ENCODE measurements at places on chromosomes 4 and X. TPM values are rescaled to one million over a fixed set of nuclear protein-coding genes. Genes with fewer than 3 reads are reported as not detected.

ODAM gene
- total RNA-seq, result not detected

RNF128 gene
- not detected for total RNA-seq

- H3K4me1 ChIP-seq, result no peaks in the 10 kb centered on the region
- H3K4me3 ChIP-seq, result no peak overlapping the region
- no peak overlapping the region for H3K27ac ChIP-seq
- DNase-seq, result no peak
Measured at GRCh38 chr4:14513471-14513870, 488.8 kb upstream of the CPEB2 start.

- no peak overlapping the region for H3K4me3 ChIP-seq
- H3K4me1 ChIP-seq, result no peaks in the 10 kb centered on the region
Measured at GRCh38 chrX:121308276-121308805, 260.9 kb downstream of the GLUD2 start.

- DNase-seq, result no peak
- no peaks in the 10 kb centered on the region for H3K36me3 ChIP-seq
- no peaks in the 10 kb centered on the region for H3K27me3 ChIP-seq
- H3K4me3 ChIP-seq, result no peak overlapping the region
- no peaks in the 10 kb centered on the region for H3K4me1 ChIP-seq
Measured at GRCh38 chr4:88567591-88567990, 24.7 kb upstream of the HERC3 start.

DNA sequence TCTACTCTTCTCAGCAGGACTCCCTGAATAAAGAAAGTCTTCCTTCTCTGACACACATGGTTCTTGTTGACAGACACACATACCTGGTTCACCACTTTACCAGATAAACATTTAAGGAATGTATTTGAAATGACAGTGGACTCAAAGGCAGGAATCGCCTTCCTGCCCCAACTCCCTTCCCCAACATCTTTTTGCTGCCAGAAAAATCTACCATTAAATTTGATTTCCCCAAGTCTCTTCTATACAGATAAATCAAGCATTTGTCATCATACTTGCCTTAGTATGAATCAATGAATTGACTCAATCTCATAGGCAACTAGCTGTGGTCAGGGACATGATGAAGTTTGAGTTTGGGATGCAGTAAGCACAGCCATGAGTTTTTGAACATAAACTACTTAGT, 23.3 kb upstream of the ANXA5 start:
- H3K27me3 ChIP-seq, result no peaks in the 10 kb centered on the region
- no peak for DNase-seq
- no peak overlapping the region for H3K4me3 ChIP-seq
- no peak overlapping the region for H3K27ac ChIP-seq
- no peaks in the 10 kb centered on the region for H3K4me1 ChIP-seq

GRCh38 chrX:30533266-30533665, 44.3 kb downstream of the TASL start:
- no peaks in the 10 kb centered on the region for H3K4me1 ChIP-seq
- H3K36me3 ChIP-seq, result no peaks in the 10 kb centered on the region
- no peak for DNase-seq
- H3K27me3 ChIP-seq, result no peaks in the 10 kb centered on the region
- H3K27ac ChIP-seq, result no peak overlapping the region
- H3K4me3 ChIP-seq, result no peak overlapping the region

GRCh38 chr4:72275381-72275780, 243.6 kb downstream of the NPFFR2 start:
- H3K27me3 ChIP-seq, result no peaks in the 10 kb centered on the region
- H3K4me3 ChIP-seq, result no peak overlapping the region
- no peaks in the 10 kb centered on the region for H3K4me1 ChIP-seq
- no peak overlapping the region for H3K27ac ChIP-seq
- DNase-seq, result no peak
- no peaks in the 10 kb centered on the region for H3K36me3 ChIP-seq

DNA sequence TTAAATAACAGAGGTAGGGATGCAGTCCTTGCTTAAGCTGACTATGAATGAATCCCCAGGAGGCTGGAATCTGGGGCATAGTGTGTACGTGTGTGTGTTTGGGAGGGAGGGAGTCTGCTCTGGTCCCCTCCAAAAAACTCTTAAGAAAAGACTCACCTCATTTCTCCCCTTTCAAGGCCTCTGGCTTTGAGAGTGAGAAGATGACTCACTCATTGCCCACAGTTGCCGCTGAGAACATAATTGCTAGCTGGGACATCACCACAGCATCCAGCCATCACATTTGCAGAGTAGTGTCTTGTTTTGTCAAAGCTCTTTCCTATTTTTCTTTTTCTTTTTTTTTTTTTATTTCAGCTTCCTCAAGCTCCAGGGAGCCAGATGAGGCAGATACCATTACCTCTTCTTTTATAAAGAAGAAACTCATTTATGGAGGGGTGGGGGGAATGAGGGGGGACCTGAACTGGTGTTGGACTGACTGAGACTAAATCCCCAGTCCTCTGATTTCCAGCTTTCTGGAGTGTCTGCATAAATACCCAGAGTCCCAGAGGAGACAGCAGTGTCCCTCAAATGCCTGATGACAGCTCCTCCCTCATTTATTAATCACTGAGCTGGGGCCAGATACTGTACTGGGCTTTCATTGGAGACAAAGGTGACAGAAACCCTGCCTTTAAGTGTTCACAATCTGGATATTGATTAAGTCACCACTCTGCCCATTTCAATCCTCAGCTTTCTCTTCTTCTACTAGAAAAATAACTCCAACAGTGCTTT, 61.9 kb upstream of the LAS1L start:
- H3K4me1 ChIP-seq, result peaks cover 21% of the 10 kb centered on the region
- DNase-seq, result no peak
- H3K36me3 ChIP-seq, result no peaks in the 10 kb centered on the region
- H3K4me3 ChIP-seq, result no peak overlapping the region
- no peaks in the 10 kb centered on the region for H3K27me3 ChIP-seq

- H3K4me1 ChIP-seq, result no peaks in the 10 kb centered on the region
- no peak for DNase-seq
- H3K27me3 ChIP-seq, result no peaks in the 10 kb centered on the region
- no peak overlapping the region for H3K4me3 ChIP-seq
- H3K36me3 ChIP-seq, result no peaks in the 10 kb centered on the region
- no peak overlapping the region for H3K27ac ChIP-seq
Measured at GRCh38 chr4:40672528-40673522, 43.2 kb upstream of the RBM47 start.

DNA sequence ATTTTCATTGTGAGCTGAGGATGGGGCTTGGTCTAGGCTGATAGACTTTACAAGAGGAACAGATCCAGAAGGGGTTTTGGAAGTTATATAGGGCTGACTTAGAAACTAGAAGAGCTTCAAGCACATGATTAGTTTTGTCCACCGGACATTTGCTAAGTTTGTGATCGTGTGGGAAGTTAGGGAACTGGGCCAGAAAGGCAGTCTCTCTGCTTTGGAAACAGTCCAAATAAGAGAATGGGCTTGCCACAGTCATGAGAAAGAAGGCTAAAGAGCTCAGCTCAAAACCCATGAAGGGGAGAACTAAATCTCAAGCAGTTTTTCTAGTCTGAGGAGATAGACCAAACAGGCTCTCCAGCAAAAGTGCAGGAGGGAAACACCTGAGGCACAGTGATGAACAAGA, 67.8 kb downstream of the ZNF674 start:
- no peak for DNase-seq
- no peaks in the 10 kb centered on the region for H3K36me3 ChIP-seq
- H3K4me1 ChIP-seq, result no peaks in the 10 kb centered on the region
- no peak overlapping the region for H3K27ac ChIP-seq
- H3K4me3 ChIP-seq, result no peak overlapping the region

- H3K4me1 ChIP-seq, result peaks cover 12% of the 10 kb centered on the region
- H3K4me3 ChIP-seq, result no peak overlapping the region
- no peak for DNase-seq
- no peak overlapping the region for H3K27ac ChIP-seq
- peaks cover 6% of the 10 kb centered on the region for H3K27me3 ChIP-seq
Measured at GRCh38 chr4:27087306-27088045, 226.8 kb downstream of the STIM2 start.

DNA sequence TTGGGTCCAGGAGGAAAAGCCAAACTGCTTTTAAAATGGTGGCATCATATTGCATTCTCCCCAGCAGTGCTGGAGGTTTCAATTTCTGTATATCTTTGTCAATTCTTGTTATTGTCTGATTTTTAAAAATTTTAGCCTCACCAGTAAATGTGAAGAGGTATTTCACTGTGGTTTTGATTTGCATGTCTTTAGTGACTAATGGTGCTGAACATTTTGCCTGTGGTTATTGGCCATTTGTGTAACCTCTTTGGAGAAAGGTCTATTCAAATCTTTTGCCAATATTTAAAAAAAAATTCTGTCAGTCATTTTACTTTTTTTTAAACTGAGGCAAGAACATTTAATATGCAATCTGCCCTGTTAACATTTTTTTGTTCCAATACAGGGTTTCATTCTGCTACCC, 322.1 kb downstream of the TLL1 start:
- no peaks in the 10 kb centered on the region for H3K27me3 ChIP-seq
- DNase-seq, result no peak
- no peak overlapping the region for H3K27ac ChIP-seq
